CD4-positive, alpha-beta T cell treated with Interleukin-12 subunit alpha and Interleukin-12 subunit beta, for 1 hour (primary cell): ENCODE measurements at places on chromosomes 7 and 10.

DNA sequence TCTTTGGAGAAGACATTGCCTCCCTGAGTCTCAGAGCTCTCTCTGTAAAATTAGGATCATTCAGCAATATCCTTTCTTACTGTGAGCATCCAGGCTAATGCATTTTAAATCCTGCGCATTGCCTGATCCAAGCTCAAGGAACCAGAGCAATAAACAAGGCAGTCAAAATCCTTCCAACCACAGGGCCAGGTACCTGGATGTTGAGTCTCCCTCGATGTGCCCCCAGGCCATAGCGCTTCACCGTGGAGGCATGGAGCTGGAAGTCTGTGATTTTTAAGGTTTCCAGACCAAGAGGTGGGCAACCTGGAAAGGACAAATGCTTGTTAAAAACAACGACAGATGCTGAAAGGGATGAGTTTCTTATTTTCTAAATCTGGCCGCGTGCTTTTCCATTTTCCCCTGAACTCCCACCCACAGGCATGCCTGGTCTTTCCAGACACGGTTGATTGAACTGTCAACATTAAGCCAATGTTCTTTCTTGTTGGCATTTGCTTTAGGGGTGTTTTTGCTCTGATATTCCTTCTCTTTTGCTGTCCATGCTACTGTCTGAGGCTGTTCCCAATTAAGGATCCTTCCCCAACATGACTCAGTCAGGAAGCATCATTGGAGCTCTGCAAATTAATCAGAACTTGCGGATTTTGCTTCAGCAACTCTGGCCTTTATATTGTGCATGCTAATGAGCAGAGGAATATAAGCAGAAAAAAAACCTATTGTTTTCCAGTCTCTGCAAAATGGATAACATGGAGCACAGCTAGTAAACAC lies 29.0 kb downstream of the CPXM2 start:
- DNase-seq: no peak

- no peak for DNase-seq
These were observed 157.4 kb upstream of the TCF7L2 start for GRCh38 chr10:112792487-112793201.

GRCh38 chr10:61302124-61302523 lies 151.1 kb downstream of the TMEM26 start:
- DNase-seq: no peak

DNA sequence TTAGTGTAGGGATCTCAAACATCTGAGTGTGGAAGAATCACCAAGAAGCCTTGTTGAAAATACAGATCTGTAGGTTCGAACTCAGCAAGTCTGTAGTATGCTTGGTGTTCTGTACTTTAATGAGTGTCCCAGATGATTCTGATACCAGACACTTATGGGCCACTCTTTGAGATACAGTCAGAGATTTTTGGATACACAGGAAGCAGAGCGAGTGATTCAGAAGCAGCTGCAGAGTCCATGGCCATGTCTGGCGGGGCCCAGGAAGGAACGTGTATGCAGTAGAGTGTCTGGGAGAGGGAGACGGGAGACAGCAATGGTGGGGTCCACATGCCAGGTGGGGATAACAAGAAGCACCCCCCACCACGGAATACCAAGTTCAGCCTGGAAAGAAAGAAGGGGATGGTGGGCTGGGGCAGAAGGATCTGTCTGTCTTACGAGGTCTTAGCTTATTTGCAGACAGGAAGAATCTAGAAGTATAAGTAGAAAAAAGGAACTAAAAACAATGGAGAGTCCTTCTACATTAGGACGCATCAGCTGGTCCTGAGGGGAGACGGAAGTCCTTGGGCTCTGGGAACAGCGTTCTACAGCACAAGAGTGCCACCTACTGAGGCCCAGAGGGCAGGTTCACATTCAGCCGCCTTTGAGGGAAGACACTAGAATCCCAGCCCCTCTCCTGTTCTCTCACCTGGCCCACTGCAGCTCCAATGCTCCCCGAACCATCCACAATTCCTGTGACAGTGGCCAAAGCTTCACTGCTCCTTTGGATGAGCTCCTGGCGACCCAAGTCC lies 55.4 kb downstream of the SLC37A3 start:
- DNase-seq: peak; percentile 15

DNA sequence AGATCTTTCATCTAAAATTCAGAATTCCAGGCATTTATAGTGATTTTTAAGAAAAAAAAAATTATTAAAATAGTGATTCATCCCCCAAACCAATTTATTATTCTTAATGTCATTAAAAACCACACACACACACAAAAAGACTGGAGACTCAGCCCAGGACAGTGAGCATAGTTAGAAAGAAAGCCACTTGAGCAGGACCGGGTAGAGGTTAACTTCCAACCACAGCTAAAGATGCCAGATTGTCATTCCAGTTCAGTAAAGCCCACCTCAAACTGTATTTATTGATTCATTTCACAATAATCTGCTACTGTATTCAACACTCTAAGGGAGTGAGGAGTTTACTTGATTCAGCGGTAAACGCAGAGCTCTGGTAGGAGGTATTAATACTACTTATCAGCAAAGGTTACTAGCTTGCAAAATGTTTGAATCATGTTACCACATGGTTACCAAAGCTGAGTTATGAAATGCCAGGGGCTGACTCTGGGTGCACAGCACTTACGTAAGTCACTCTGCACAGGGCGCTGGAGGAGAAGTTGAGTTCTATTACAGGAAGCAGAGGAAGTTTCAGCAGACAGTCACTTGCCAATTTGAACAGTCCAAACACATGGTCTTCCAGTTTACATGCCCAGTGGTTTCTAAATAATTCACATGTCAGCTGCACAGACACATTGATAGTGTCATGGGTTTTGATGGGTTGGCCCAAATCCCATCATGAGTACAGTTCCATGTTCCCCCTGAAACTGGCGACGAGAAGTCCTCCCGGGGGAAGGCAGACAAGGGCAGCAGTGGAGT lies 64.6 kb downstream of the KLF6 start:
- peak; percentile 29 for DNase-seq

DNA sequence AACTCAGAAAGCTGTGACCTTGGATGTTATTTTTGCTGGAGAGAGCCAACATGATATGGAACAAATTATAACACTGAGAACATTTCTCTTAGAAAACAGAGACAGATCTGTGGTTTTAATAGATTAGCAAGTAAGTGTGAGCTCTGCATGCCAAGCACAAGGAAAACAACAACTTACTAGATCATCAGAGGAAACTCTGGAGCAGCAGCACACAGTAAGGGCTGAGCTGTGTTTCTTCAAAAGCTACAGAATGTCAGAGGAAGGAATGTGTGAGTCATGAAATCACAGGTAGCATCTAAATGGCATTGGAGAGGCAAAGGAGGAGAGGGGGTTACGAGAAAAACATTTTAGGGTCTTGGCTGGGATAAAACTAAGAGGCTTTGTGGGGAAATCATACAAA lies 283.4 kb upstream of the FZD8 start:
- DNase-seq: no peak

DNA sequence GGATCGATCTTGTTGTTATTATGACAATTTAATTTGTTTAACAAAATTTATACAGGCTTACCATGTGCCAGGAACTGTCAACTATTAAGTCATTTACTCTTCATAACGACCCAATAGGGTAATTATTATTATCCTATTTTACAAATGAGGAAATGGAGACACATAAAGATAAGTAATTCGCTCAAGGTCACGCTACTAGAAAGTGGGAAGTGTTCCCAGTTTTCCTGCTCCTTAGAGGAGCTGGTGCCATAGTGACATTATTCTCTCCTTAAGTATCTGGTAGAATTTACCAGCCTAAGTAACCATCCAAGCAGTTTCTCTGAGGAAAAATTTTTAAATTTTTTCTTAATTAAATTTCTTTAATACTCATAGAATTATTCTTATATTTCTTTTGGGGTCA lies 360.9 kb upstream of the RNF32 start:
- DNase-seq: no peak

DNA sequence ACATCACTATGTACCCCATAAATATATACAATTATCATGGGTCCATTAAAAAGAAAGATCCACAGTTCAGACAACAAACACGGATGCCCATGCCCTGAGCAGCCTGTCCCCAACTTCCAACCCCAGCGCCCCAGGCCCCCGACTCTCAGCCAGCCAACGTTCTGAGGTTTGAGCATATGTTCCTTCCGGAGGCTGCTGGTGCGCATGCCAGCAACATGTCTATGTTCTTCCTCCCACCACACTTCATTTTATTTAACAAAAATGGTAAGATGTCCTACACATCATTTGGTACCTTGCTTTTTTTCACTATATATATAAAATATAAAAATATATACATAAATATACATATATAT lies 250.9 kb downstream of the MAD1L1 start:
- DNase-seq: no peak

- no peak for DNase-seq
These were observed 51.4 kb downstream of the DNMBP start for GRCh38 chr10:99958302-99958701.

DNA sequence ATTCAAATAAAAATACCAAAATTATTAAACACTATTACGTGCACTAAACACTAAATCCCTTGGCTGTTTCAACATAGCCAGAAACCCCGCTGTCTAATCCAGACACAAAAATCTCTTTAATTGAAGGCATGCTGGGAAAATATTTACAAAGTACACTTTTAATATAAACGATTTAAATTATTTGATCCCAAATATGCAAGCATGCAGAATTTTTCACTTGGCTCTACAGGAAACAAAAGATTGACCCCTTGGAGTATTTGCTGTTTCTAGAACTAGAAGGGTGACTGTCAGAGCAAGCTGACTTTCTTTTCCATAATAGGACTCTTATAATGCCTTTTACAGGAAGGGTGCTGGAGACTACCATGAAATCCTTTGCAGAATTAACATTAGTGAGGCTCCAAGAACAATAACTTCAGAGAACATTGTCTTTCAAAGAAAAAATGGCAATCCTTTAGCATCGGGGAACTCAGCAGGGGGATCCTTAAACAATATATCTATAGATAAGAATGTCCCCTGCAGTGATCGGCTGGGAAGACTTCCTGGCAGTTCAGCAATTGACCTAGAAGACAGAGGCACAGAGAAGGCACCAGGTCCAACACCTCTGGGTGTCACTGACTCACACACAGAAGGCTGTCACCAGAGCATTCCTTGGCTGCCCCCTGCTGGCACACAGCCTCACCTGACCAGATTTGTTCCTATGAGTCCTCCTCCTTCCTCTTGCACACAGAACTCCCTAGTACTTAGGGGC lies 55.8 kb upstream of the MRLN start:
- peak; percentile 41 for DNase-seq

- no peak for DNase-seq
These were observed 38.1 kb downstream of the GDI2 start for GRCh38 chr10:5774987-5775620.

DNA sequence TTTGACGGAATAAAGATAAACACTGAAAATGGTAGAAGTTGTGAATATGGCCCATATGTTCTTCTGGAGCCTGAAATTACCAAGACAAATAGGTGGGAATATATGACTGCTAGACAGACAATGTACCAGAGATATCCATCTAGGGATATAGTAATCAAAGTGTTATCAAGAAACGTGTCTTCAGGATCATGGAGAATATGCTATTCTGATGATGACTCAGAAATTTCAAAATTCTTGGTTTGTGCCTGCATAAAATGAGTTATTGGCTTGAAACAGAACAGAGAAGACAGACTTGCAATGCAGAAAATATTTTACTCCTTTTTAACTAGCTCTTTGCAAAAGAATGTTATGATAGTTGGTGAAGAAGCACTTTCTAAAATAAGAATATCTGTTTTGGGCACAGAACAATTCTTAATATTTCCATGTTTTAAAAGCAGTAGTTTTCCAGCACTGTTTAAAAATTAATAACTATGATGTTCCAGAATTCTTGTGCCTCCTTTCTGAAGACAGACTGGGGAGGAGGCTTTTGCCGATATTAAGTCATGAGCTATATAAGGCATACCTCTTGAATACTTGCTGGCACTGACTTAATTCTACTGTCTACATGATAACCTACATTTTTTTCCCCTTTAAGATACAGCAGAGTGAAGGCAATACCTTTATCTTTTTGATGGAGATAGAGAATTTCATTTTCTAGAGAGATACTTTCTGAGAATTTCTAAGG lies 34.4 kb upstream of the CABCOCO1 start:
- no peak for DNase-seq

- DNase-seq: peak; percentile 26
These were observed 61.2 kb downstream of the DNAJB6 start for GRCh38 chr7:157397731-157398691.

DNA sequence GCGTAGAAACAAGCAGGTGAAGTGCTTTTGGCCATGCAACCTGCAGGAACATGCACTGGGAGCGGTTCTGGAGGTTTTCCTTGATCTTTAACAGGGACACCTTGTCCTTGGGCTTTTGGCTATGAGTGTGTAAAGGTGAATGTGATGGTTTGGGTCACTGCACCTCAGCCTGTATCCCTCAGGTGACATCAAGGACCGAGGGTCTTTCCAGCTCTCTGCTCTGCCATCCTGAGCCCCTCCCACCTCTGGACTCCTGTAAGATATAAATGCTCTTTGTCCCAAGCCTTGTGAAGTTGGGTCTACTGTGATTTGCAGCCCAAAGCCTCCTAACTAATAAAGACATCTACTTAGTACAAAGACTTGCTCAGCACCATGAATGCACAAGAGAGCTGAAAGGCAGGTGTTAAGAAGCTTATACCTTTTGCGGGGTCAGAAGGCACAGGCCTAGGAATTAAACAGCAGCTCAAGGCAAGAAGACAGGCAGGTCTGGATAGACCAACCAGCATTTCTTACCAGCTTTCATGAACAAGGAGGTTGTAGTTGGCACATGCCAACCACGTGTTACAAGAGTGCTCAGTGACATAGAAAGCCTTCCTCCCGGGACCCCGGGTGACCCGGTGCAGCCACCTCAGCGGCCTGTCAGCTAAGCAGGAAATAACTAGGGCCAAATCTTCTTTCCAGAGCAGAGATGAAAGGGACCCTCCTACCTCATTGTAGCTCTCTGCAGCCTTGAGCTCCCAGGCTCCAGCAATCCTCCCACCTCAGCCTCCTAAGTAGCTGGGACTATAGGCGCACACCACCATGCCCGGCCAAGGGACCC lies 89.9 kb downstream of the CARD11 start:
- DNase-seq: peak; percentile 21

GRCh38 chr7:9391221-9391620 lies 957.8 kb downstream of the NXPH1 start:
- DNase-seq: no peak

DNA sequence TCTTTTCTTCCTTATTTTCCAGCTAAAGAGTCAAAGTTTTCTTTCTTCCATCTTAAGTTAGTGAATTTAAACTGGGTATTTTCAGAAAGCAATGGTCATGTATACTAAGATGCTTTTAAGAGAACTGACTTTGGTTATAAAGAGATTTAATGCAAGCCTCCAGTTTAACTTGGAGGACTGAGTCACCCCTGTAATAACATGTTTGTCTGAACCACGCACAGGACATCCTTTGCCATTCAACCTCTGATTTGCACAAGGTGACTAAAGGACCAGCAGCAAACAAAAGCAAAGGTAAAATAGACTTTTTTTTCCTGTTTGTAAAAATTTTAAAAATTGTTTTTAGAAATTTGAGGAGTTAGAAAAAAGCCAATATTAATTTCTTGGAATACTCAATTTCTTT lies 2.9 kb downstream of the HYAL4 start:
- no peak for DNase-seq

GRCh38 chr10:129898706-129899268 lies 65.3 kb downstream of the EBF3 start:
- DNase-seq: no peak

- no peak for DNase-seq
These were observed 1.4 kb downstream of the HABP2 start for GRCh38 chr10:113554214-113554613.

- DNase-seq: no peak
These were observed 2.7 kb downstream of the SNX13 start for GRCh38 chr7:17937506-17938120.
